Urothelium cell line (cell line): ENCODE measurements at places on chromosomes 6 and 20.

- DNase-seq, result peak; percentile 38
These were observed 869.9 kb downstream of the KIF16B start for GRCh38 chr20:15703171-15703911.

GRCh38 chr6:28988536-28989311 is 16.4 kb downstream of the ZNF311 start:
- peak; percentile 86 for DNase-seq

DNA sequence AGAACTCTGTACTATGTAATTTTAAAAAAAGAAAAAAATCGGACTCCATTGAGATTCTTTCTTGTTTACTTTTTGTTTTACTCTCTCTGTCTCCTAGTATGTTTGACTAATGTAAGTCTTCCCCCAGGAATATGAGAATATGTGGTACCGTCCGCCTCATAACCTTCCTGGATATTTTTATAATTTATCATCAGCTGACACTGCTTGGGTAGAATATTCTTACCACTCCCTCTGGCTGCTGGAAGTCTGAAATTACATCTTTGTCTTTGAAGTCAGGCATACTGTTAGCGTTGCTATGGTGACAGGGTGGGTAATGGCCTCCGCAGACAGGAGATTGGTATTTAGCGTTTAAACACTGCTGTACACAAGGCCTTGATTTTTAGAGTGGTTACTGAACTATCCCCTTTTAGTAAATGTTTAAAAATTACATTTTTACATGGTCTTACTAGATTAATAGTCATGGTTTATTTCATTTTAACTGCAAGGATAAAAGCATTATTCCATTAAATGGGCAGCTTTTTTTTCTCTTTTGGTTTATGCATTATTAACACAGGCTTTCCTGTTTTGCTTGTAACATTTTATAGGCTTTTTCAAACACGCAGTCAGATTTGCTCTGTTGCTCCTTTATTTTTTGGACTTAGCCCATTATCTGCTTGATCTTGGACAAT is 176.4 kb downstream of the ARID1B start:
- DNase-seq, result peak; percentile 85

DNA sequence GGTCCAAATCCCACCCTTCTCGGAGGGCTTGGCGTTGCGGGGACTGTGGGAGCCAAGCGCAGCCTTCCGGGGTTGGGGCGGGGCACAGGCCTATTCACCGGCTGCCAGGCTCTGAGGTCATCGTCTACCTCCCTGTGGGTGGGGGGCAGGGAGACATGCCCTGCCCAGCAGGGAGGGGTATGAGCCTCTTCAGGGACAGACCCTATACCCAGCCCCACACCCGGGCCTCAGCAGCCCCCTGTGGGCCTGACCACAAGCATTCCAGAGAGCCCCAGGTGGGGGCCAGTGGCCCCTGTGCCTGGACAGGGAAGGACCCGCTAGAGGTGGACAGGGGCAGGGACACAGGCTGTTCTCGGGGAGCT is 11.6 kb downstream of the LAMA5 start:
- peak; percentile 81 for DNase-seq

DNA sequence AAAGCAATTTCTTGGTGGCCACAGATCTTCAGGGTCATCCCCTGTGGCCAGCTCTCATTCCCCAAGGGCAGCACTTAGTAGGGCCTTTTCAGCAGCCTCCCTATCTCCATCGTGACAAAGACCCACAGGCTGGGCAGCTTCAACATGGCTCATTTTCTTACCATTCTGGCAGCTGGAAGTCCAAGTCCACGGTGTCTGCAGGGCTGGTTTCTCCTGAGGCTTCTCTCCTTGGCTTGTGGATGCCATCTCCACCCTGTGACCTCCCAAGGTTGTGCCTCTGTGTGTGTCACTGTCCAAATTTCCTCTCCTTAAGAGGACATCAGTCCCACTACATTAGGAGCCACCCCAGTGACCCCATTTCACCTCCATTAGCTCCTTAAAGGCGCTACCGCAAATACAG is 161.7 kb downstream of the CDH4 start:
- no peak for DNase-seq

GRCh38 chr20:53016534-53017042 is 44.4 kb downstream of the TSHZ2 start:
- no peak for DNase-seq

DNA sequence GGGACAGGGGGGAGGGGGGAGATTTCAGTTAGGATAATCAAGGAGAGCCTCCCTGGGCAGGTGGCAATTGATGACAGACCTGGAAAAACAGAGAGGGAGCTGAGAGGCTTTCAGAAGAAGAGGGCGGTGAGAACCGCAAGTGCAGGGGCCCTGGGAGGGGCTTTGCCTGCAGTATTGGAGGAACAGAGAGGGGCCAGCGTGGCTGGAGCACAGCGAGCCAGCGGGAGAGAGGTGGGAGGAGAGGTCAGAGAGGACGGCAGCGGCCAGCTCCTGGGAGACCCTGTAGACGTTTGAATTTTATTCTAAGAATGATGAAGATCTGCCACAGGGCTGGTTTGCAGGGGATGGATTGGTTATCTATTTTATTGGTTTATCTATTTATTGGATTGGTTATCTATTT is 34.5 kb upstream of the NOL4L start:
- no peak for DNase-seq

GRCh38 chr20:21739161-21739560 is 33.7 kb downstream of the PAX1 start:
- no peak for DNase-seq

- DNase-seq, result no peak
These were observed 16.0 kb downstream of the ZBTB46 start for GRCh38 chr20:63814891-63815614.

DNA sequence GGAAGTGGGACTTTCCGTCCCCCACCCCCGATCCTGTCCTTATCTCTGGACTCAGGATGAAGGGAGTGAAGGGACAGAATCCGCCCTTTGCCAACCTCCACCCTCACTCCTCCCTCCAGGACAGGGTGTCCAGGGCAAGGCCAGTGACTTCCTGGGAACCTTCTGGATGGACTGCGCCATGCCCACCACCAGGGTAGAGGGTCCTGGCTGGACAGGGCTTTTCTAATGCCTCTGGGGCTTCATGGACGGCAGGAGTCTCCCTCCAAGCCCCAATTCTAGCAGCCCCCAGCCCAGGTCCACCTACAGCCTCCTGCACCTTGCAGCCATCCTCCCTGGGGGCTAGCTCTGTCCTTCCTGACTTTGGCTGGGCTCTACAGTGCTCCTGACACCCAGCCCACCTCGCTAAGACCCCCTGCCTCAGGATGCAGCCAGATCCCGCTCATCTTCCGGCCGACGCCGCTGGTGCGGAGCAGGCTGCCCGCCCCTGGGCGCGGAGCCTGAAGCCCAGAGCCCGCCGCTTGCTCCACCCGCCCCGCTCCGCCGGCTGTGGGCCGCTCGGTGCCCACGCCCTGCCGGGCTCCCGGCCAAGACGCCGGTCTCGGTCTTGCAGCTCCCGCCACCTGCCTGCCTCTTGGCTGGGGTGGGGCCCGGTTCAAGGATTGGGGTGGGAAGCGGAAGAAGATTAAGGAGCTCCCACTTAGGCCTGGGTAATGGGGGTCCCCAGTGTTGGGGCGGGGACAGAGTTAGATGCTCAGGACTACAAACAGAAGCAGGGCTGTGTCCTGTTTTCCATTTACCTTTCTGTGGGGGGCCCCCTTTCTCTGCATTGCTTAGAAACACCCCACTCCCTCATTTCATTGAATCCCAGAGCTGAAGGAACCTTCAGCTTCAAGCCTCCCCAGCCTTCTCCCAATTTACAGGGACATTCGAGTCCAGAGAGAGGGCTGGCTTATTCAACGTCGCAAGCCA is 72.8 kb downstream of the MDGA1 start:
- DNase-seq, result peak; percentile 84

DNA sequence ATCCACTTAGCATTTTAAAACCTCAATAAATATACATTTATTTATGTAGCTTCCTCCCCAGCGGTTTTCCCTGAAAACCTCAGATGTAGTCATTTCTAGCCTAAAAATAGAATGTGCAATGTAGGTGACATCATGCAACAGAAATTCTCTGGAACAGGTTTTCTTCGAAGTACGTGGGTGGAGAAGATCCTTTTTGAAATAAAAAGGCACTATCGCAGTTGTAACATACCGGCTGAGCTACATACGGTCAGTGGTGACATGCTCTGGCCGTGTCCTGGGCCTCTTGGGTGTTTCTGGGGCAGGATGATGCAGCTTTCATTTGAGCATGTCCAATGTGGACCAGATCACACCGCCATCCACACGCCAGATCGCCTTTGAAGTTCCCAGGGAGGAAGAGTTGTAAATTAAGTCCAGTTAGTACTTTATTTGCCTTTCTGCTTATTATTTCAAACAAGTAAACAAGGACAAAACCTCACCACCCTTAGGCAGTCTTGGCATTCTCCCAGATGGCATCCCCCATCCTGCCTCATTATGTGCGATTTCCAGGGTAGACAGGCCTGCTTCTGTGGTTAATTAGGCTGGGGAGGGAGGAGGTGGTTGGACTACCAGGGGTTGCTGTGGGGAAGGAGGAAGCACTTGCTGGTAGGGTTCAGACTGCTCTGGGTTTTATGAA is 109.5 kb upstream of the CLDN20 start:
- DNase-seq, result peak; percentile 61

GRCh38 chr6:24766680-24767462 is 7.9 kb upstream of the GMNN start:
- DNase-seq, result no peak

- no peak for DNase-seq
These were observed 18.5 kb upstream of the CEP43 start for GRCh38 chr6:166980738-166981137.

GRCh38 chr6:11339380-11339779 is 106.9 kb upstream of the NEDD9 start:
- no peak for DNase-seq

DNA sequence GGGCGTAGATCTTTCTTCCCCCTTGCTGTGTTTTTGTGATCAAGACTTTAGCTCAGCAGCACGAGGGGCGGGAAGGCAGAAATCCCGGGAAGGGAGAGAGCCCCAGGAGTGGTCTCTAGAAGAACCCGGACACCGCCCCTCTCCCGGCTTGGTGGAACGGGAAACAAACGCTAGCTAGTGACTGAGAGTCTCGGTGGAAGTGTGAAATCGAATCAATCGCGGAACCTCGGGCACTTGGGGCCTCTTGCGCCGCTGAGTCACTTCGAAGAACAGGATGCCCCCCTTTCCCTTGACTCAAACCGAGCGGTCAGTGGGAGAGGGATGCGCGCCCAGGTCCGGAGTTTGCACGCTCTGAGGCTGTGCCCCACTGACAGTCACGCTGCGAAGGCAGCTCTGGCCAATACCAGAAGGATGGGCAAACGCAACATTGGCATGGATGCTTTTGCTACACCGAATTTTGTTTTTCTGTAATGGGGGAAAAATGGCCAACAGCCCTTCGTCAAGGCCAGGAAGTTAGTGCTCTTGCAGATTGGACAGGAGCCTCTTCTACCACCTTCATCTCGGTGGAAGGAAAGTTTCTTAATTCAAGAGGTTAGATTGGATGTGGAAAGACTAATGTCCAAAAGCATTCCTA is 1.6 kb upstream of the OLIG3 start:
- no peak for DNase-seq

DNA sequence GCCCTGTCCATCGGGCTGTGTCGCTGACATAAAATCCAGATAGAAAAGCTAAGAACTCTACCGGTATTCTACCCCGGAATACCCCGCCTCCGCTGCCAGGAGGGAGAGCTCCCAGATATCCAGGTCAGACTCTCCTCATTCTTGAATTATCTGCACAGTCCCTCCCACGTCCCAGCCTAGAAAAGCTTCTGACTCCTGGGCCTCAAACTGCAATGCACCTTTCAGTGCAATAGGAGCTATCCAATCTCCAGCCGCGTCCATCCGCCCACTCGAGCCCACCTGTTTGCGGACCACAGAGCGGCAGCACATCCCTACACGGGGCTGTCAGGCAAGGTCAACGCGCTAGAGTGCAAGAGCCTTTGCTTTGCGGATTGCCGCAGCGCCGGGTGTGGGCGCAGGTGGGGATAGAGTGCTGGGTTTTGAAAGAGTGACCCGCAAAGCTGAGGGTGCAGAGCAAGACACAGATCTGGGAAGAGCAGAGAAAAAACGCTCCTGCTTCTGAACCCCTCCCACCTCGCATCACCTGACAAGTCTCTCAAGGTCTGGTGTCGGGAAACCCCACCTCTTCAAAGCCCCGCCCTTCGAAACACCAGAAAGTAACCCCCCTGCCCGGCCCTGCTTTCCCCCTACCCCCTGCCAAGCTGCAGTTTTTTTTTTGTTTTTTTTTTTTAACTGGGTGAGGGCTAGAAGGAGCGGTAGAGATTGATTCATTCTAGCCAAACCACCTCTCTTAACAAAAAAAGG is 1.3 kb downstream of the TAPBP start:
- DNase-seq, result peak; percentile 84

DNA sequence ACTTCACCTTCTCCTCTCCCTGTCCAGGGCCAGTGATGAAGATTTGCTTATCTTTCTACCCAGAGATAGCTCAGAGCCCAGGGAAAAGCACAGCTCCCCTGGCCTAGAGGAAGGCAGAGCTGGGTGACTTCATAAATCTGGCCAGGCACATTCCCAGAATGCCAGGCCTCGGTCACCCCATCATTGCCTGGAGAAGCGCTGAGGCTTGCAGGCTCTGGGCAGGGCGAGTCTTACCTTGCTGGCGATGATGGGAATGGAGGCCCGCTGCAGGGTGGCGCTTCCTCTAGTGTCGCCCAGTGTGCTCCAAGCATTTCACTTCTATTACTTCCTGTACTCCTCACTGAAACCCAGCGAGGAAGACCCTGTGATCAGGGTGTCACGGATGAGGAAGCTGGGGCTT is 60.1 kb downstream of the DAAM2 start:
- no peak for DNase-seq

DNA sequence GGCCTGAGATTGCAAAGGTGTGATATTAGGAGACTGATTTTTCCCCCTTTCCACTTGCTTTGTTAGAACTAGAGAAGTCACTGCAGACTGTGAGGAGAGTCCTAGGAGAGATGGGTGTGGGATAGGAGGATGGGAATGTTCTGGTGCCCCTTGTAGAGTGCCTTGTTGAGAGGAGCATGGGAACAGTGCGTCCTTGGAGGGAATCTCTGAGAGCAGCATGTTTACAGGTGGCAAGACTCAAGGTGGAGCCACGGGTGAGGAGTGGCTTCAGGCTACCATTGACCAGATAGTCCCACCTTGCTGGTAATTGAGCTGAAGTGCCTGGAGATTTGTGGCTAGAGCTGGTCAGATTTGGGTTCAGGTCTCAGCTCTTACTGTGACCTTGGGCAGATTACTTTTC is 6.0 kb downstream of the PLCG1 start:
- no peak for DNase-seq

GRCh38 chr6:102223942-102224341 is 830.4 kb downstream of the GRIK2 start:
- DNase-seq, result no peak

- DNase-seq, result no peak
These were observed 8.6 kb downstream of the BMP7 start for GRCh38 chr20:57257701-57258453.
